Left lung (tissue), 14 donors: ENCODE measurements at places on chromosomes 11 and 22. TPM values are rescaled to one million over a fixed set of nuclear protein-coding genes. Genes with fewer than 3 reads are reported as not detected.

The BACE1-AS gene
- total RNA-seq, result 9.0 TPM

GRCh38 chr11:61413496-61413895 is 16.3 kb downstream of the CPSF7 start:
- H3K27me3 ChIP-seq, result no peaks in the 10 kb centered on the region
- H3K36me3 ChIP-seq, result peaks cover 100% of the 10 kb centered on the region
- peaks cover 16% of the 10 kb centered on the region for H3K4me1 ChIP-seq
- DNase-seq, result no peak
- H3K4me3 ChIP-seq, result no peak overlapping the region

DNA sequence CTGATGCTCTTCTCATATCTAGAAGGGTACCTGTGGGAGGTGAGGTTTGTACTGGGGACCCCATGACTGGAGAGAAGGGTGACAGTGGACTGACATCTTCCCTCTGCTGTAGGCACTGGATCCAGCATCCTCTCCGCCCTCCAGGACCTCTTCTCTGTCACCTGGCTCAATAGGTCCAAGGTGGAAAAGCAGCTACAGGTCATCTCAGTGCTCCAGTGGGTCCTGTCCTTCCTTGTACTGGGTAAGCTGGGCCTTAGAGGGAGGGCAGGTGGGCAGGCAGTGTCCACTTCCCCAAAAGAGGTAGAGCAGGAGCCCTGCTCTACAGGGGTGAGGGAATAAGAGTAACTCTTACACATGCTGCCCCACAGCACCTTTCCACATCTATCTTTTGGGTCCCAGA is 15.9 kb downstream of the DGAT2 start:
- H3K36me3 ChIP-seq, result peaks cover 4% of the 10 kb centered on the region
- H3K4me1 ChIP-seq, result no peaks in the 10 kb centered on the region
- H3K4me3 ChIP-seq, result no peak overlapping the region
- no peak overlapping the region for H3K27ac ChIP-seq
- DNase-seq, result no peak

GRCh38 chr22:27685515-27685914 is 116.0 kb downstream of the MN1 start:
- H3K36me3 ChIP-seq, result no peaks in the 10 kb centered on the region
- no peak overlapping the region for H3K27ac ChIP-seq
- no peak for DNase-seq
- no peak overlapping the region for H3K4me3 ChIP-seq
- peaks cover 3% of the 10 kb centered on the region for H3K4me1 ChIP-seq

GRCh38 chr11:11279956-11280689 is 72.9 kb downstream of the CSNK2A3 start:
- H3K27me3 ChIP-seq, result no peaks in the 10 kb centered on the region
- no peaks in the 10 kb centered on the region for H3K4me1 ChIP-seq
- DNase-seq, result no peak
- no peak overlapping the region for H3K4me3 ChIP-seq
- H3K36me3 ChIP-seq, result no peaks in the 10 kb centered on the region

- H3K27ac ChIP-seq, result no peak overlapping the region
- no peaks in the 10 kb centered on the region for H3K4me1 ChIP-seq
- DNase-seq, result no peak
- no peaks in the 10 kb centered on the region for H3K27me3 ChIP-seq
- no peaks in the 10 kb centered on the region for H3K36me3 ChIP-seq
Measured at GRCh38 chr11:96664110-96664509, 274.3 kb downstream of the JRKL start.

The B3GAT1 gene
- total RNA-seq, result 0.58 TPM

GRCh38 chr22:27876684-27877083 is 42.4 kb downstream of the PITPNB start:
- H3K4me3 ChIP-seq, result no peak overlapping the region
- no peaks in the 10 kb centered on the region for H3K27me3 ChIP-seq
- DNase-seq, result no peak
- H3K27ac ChIP-seq, result no peak overlapping the region

GRCh38 chr11:126393143-126393542 is 37.7 kb downstream of the ST3GAL4 start:
- no peaks in the 10 kb centered on the region for H3K27me3 ChIP-seq
- H3K4me1 ChIP-seq, result peaks cover 5% of the 10 kb centered on the region
- peak; percentile 55 for DNase-seq
- H3K36me3 ChIP-seq, result no peaks in the 10 kb centered on the region

DNA sequence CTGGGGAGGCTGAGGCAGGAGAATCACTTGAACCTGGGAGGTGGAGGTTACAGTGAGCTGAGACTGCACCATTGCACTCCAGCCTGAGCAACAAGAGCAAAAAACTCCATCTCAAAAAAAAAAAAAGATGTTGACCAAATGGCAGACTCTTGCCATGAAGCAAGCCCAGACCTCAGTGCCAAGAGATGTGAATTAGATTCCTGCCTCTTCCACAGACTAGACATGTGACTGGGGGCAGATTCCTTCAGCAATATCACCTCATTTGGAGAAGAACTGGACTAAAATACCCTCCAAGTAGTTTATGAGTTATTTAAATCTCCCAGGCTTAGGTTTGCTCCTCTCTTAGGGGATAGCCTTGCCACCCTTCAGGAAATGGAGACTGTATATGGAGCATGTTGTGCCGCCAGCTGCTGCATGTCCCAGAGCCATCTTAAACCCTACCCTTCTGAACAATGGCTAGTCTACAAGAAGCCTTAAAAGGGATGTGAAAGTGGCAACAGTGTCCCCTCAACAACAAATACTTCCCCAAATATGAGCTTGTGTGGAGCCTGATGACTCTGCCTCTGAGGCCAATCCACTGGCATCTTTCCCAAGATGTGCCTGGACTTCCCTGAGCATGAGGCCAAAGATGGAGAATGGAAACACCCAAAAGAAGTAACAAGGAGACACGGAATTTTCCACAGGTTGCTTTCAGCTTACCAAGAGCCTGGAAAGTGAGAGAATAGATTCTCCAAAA is 763 bp upstream of the MS4A7 start:
- H3K27me3 ChIP-seq, result no peaks in the 10 kb centered on the region
- H3K27ac ChIP-seq, result peak overlapping the region; percentile 66
- H3K4me1 ChIP-seq, result peaks cover 14% of the 10 kb centered on the region
- H3K36me3 ChIP-seq, result no peaks in the 10 kb centered on the region
- no peak overlapping the region for H3K4me3 ChIP-seq

The USH1C gene
- 0.63 TPM for total RNA-seq

The NXPE2 gene
- total RNA-seq, result 0.17 TPM

The FAT3 gene
- 9.7 TPM for total RNA-seq

DNA sequence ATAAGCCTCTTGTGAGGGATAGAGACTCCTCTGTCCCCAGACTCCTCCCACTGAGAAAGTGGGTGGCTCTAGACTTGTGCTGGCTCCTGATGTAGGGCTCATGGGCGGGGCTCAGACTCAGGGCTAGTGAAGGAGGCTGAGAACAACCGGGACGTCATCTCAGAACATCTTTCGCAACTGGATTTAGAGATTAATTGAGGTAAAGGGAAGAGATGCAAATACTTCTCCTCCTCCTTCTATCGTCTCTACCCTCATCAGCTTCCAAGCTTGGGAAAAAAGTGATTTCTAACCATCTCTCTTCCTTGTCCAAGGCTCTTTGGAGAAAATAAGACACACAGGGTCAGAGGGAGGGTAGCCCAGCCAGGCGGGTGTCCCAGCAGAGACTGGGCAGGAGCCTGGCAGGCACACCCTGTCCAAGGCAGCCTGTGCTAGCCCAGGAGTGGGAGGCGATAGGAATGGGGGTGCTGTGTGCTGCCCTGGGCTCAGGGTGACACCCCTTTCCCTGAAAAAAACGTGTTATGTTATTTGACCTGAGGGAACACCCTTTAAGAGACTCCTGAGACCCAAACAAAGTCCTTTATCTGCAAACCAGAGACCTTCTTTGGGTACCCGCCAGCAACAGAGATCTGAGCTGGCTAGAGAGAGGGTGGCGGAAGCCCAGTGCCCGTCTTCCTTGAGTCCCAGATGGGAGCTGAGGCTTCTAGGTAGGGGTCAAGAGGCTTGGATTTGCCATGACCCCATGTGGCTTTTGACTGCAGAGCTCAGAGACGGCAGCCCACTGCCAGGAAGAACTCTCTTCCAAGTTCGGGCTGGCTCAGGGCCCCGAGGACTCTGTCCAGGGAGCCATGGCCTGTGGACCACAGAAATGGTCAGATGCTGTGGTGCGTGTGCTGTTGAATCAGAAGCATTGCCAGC is 160.9 kb downstream of the ADAMTS15 start:
- H3K4me1 ChIP-seq, result no peaks in the 10 kb centered on the region
- H3K27me3 ChIP-seq, result no peaks in the 10 kb centered on the region
- DNase-seq, result no peak

DNA sequence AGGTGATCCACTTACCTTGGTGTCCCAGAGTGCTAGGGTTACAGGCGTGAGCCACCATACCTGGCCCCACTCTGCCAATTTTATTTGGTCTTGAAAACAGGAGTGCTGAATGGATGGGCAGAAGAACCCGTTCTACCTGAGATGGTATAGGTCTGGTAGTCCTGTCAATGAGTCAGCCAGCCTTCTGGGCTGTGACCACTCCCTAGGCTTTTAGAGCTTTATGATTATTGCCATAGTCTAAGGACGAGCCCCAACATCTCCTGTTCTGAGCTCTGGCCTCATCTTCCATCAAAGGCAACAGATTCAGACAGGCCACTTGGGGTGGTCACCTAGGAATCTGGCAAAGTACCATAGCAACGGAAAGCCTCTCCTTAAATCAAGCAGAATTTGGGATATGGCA is 11.5 kb downstream of the ZDHHC5 start:
- H3K27me3 ChIP-seq, result no peaks in the 10 kb centered on the region
- H3K36me3 ChIP-seq, result peaks cover 93% of the 10 kb centered on the region
- H3K4me3 ChIP-seq, result no peak overlapping the region

DNA sequence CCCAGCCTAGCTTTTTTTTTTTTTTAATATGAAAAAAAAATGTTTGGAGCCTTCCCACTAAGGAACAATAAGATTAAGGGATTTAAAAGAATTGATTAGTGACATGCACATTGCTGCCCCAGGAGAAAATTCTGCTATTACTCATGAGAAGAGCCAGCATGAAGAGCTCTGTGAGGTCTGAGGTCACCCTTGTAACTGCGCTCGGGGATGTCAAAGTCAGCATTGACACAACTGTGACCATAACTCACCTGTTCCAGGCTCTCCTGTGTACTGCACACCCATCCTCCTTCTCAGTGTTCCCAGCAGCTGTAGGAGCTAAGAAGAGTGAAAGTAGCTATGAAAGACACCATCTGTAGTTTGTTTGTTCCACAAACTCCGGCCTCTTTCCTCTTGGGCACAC is 109.8 kb upstream of the FGF3 start:
- peaks cover 76% of the 10 kb centered on the region for H3K27me3 ChIP-seq
- no peak overlapping the region for H3K4me3 ChIP-seq
- H3K27ac ChIP-seq, result no peak overlapping the region
- no peaks in the 10 kb centered on the region for H3K4me1 ChIP-seq
- H3K36me3 ChIP-seq, result no peaks in the 10 kb centered on the region
- DNase-seq, result no peak

- H3K27ac ChIP-seq, result no peak overlapping the region
- H3K4me3 ChIP-seq, result no peak overlapping the region
- H3K36me3 ChIP-seq, result no peaks in the 10 kb centered on the region
- no peak for DNase-seq
- H3K4me1 ChIP-seq, result no peaks in the 10 kb centered on the region
- H3K27me3 ChIP-seq, result no peaks in the 10 kb centered on the region
Measured at GRCh38 chr11:97048481-97048880, 658.7 kb downstream of the JRKL start.

The PRG3 gene
- not detected for total RNA-seq

The CXCR5 gene
- 0.10 TPM for total RNA-seq

The FOSL1 gene
- 3.4 TPM for total RNA-seq
